Amniotic stem cell (primary cell): ENCODE measurements at places on chromosomes 12 and 14.

DNA sequence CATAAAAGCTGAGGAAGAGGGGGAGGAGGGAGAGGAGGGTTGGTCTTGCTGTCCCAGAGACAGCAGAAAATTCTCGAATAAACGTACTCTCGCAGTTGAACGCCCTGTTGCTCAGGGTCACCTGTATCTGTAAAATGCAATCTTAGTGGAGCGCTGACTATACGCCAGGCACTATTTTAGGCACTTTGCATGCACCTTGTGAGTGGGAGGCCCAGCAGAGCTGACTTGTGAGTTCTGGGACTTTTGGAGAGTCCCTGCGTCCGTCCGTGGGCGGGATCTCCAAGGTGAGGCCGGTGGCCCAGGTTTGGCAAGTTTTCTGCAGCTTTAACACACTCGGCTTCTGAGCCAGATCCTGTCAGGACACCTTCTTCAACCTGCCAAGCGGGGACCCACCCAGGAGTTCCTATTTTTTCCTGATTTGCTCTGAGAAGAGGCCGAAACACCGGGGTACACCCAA lies 32.5 kb upstream of the PLEKHG6 start:
- DNase-seq: no peak

DNA sequence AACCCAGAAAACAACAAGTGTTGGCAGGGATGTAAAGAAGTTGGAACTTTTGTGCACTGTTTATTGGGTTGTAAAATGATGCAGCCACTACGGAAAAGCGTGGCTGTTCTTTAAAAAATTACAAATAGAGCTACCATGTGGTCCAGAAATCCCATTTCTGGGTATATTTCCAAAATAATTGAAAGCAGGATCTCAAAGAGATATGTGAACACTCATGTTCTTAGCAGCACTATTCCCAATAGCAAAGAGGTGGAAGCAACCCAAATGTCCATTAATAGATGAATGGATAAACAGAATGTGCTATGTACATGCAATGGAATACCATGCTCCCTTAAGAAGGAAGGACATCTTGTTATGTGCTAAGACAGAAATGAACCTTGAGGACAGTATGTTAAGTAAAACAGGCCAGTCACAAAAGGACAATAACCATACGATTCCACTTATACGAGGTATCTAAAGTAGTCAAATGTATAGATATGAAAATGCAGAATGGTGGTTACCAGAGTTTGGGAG lies 249.5 kb downstream of the PHLDA1 start:
- no peak for DNase-seq

- no peak for DNase-seq
Observed at GRCh38 chr12:103114296-103115055, 157.0 kb downstream of the ASCL1 start.

DNA sequence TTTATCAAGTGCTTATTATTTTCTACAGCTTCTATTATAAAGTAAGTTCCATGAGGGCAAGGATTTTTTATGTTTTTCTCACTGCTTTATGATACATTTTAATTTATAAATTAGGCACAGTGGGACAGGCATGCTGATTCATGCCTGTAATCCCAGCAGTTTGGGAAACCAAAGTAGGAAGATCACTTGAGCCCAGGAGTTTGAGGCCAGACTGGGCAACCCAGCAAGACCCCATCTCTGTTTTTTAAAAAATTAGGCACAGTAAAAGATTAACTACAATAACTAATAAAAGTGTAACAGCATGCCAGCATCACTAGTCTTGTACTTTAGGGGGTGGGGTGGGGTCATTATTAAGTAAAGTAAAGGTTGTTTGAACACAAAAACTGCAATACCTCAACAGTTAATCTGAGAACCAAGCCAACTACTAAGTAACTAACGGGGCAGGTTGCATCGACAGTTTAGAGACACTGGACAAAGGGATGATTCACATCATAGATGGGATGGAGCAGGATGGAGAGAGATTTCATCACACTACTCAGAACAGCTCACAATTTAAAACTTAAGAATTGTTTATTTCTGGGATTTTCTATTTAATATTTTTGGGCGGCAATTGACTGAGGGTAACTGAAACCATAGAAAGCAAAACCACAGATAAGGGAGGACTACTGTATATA lies 119.5 kb downstream of the PLEKHA5 start:
- no peak for DNase-seq

DNA sequence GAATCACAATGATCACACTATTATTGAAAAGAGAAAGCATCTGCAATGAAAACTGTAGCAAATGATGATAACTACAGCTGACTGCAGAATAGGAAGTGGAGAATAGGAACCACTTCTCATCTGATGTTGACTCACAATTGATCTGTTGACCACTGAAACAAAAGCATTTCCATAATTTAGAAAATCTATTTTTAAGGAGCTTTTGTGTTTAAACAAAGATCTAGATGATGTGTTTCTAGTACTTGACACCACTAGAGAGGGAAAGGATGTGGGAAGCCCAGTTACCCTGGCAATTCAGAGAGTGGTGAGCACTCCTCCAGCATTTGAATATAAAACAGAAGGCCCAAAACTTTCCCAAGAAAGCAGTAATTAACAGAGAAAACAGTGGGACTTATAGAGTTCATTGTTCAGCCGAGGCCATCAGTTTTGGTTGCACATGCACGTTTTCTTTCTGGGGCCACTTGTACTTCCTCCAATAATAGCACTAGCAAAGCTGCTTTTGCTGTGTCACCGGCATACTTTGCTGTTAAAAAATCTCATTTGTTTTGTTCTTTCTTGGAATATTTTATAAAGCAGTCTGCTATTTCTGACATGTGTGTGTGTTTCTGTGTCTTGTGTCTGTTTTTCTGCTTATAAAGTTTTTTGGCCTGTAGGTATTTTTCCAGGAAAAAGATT lies 76.1 kb upstream of the HECTD1 start:
- no peak for DNase-seq

DNA sequence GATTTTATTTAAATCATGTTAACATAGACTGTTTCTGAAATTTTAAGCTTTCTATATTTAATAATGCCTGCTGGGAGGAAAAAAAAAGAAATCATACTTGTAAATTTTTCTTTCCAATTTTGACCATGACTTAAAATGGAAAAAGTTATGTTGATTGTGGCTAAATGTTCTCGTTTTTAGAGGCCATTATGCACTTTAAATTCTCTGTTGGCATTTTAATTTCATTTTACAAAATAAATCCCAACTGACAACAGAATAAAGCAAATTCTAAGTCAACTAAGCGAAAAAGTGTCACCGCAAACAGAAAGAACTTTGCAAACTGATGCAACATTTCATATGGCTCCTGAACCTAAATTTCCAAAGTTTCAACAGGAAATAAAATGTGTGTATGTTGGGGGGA lies 74.8 kb upstream of the G2E3 start:
- no peak for DNase-seq

- no peak for DNase-seq
Observed at GRCh38 chr14:77151245-77151644, 9.7 kb upstream of the ZDHHC22 start.

GRCh38 chr14:61486930-61487495 lies 165.6 kb downstream of the PRKCH start:
- DNase-seq: no peak

DNA sequence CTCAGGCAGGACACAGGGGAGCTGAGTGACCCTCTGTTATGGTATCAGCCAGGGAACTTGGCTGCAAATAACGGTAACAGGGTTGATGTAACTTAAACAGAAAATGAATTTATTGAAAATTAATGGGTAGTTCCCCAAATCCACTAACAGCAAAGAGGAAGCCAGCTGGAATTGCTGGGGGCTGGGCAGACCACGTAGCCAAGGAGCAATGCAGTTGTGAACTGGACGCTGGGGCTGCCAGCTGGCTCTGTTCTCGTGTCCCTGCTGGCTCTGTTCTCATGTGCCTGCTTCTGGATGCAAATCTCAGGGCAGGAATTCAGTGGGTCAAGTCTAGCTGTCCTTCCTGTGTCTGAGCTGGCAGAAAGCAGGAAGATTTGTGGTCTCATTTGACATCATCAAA lies 1383.3 kb upstream of the TMEM132C start:
- DNase-seq: no peak

DNA sequence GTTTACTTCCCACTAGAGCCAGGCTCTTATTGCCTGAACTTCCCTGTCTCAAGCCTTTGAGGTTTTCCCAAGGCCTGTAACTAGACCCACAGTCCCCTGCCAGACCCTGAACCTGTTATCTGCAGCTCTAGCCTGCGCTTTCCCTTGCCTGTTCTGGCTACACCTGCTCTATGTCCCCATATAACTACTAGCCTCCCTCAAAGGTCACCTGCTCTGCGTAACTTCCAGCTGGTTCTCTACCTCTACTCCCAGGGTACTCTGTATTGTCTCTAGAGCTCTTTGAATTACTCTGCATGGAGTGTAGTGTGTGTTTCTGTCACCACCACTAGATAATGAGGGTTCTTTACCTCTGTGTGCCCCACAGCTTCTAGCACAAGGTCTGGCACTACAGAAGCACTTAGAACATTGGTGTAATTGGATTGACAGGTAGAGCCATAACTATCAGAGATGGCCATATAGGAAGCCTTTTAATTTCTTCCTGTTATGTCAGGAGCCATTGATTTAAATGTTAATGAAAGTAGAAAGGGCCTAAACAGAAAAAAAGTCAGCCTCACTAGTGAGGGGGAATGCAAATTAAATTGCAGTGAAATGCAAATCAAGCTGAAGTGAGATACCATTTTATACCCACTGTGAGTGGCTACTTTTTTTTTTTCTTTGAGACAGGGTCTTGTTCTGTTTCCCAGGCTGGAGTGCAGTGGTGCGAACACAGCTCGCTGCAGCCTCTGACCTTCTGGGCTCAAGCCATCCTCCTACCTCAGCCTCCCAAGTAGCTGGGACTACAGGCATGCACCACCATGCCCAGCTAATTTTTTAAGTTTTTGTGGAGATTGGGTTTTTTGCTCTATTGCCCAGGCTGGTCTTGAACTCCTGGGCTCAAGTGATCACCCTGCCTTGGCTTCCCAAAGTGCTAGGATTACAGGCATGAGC lies 47.8 kb downstream of the EID3 start:
- DNase-seq: no peak

- no peak for DNase-seq
Observed at GRCh38 chr14:98498019-98498885, 773.7 kb downstream of the BCL11B start.

DNA sequence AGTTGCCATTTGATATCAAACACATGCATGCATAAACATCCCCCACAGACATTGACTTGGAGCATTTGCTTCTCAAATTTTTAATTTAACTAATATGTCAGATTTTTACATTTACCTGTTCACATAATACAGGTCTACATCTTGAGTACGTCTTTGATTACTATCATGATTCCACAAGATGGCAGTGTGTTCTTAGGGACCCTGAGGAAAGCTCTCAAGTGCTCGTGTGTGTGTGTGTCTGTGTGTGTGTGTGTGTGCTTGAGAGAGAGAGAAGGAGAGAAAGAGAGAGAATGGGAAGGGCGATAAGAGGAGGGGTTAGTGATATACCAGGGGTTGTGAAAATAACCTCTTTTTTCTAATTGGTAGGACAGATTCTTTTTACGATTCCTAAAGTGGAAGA lies 167.1 kb upstream of the OR4E1 start:
- DNase-seq: no peak
